ENCODE measurements at places on chromosomes 16 and 17. TPM values are rescaled to one million over a fixed set of nuclear protein-coding genes. Genes with fewer than 3 reads are reported as not detected.

Gene NPEPPS
- 64.0 TPM for total RNA-seq

Gene NEUROD2
- total RNA-seq: not detected

Gene LIMD2
- total RNA-seq: 11.4 TPM

Gene FBXW10
- total RNA-seq: 0.97 TPM

Gene ODAD4
- total RNA-seq: 1.7 TPM

Gene ABR
- 131 TPM for total RNA-seq
